Kidney tubule cell (primary cell): ENCODE measurements at places on chromosomes 5 and 9.

- DNase-seq: peak; percentile 98
Measured at GRCh38 chr5:94021246-94021645, 279.8 kb upstream of the POU5F2 start.

DNA sequence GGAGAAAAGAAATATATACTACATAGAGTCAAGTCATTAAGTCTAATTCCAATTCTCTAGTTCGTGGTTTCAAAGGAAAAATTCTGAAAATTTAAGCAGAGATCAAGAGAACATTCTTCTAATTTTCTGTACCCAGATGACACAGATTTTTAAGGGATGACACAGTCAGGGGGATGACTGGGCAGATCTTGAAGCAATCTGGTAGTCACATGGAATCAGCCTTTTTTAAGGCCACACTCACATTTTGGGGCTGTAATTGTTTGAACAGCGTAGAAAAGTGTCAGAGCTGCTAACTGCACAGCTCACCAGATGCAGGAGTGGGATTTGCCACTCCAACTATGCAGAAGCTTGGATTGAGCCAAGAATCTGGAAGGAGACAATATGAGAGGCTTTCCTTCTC lies 20.4 kb downstream of the PDE4D start:
- peak; percentile 70 for DNase-seq

DNA sequence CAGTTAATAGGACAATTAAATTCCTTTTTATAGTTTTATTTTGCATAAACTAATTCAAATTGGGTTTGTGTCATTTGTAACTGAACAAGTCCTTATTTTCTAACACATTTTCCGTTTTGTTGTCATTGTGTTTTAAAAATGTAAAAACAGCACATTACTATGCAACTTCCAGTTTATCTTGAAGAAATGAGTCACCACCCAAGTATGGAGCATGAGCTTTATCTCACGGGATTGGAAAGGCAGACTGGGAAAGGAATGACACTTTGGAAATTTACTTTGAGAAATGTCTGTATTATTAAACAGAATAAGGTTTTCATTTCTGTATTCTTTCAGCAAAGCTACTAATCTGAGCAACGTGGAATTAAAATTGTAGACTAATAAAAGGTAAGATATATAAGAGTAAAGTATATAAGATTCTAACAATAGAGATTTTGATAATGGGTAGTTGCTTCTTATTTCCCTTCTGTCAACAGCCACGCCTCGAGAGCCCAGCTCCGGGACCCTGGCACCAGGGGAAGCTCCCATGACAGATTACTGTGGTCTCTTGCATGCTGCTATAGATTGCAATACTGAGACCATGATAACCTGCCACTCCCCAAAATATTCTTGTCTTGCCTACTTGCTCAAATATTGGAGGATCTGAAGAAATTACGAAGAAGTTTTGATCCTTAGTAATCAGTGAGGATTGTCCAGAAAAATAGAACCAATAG lies 433.1 kb downstream of the CHSY3 start:
- peak; percentile 48 for DNase-seq

DNA sequence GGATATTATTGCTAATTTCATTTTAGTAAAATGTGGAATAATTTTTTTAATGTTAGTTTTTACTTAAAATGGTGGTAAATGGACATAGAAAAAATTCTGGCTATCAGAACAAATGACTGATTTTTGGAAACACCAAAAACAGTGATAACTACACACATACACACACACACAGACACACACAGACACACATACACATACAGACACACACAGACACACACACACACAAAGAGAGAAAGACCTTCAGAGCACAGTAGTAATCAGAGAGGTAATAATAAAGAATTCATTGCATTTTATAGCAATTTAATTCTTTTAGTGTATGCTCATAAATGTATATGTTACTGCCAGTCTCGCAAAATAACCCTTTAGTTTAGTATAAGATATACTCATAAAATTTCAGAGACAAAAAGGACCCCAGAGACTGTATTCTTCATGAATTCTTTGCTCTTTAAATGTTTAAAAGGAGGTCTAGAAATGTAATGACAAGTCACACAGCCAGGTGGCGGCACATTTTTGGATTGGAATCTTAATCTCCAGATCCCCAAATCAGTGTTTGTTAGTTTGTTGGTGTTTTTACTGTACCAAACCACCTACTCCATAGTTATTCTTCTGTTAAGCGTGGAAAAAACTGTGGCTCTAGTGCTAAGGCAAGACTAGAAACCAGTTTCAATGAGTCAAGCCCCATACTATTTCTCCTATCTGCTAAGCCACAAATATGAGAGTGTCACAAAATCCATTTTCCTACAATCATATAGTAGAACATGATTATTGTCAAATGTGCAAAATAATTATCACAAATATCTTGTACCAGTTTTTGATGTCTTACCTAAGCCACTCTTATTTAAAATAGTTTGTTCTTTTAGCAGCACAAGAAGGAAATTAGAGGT lies 109.9 kb downstream of the EDIL3 start:
- DNase-seq: peak; percentile 33

GRCh38 chr5:62596096-62596495 lies 17.5 kb downstream of the LRRC70 start:
- DNase-seq: no peak

DNA sequence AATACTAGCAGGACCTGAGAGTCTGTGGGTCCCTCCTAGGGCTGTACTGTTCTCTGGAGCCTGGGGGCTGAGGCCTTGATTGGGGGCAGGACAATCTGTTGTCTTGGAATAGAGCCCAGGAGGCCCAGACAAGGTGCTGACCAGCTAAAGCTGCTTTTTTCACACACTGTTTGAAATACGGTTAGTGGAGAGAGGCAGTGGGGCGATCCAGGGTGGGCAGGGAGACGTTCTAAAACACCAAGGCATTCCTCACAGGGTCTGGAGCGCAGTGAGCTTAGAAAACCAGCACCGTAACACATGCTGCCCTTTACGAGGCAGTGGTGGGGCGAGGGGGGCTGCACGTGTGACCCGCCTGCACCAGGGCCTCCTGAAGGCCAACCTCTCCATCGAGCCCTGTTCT lies 55.1 kb downstream of the EHMT1 start:
- DNase-seq: no peak

GRCh38 chr9:109239240-109239639 lies 72.2 kb upstream of the FRRS1L start:
- no peak for DNase-seq

GRCh38 chr9:20321423-20322082 lies 300.7 kb downstream of the MLLT3 start:
- DNase-seq: peak; percentile 12

DNA sequence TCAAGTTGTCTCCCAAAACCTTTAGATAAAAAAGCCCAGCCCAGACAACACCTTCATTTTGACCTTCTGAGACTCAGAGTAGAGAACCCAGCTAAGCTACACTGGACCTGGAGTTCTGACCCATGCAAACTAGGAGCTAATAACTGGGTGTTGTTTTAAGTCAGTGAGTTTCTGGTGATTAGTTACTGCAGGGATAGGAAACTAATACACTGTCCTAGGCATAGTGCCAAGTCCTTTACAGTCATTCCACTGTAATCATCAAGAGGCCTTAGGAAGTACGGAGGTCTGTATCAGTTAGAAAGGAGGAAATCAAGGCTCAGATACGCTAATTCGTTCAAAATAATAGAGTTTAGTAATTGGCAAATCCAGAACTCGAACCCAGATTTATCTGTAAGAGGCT lies 197.9 kb downstream of the KCTD16 start:
- DNase-seq: peak; percentile 71

- no peak for DNase-seq
Measured at GRCh38 chr5:129748913-129749880, 1.3 kb downstream of the MINAR2 start.

DNA sequence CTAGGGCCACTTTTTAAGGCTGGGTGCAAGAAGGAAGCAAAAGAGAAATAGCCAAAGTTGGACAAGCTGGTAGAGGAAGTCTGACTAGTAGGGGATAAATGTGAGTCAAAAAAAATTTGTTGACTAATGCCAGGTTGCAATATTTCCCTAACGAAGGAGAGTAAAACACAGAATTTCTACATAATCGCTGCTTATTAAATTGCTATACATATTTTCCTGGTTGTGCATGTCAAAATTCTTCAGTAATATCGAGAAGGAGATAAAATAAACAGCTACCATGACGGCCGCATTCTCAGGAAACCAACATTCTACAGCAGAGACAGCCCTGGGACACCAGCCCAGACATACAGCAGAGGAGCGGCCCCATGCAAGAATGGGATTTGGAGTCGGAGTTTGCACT lies 148.3 kb downstream of the ESM1 start:
- DNase-seq: no peak

DNA sequence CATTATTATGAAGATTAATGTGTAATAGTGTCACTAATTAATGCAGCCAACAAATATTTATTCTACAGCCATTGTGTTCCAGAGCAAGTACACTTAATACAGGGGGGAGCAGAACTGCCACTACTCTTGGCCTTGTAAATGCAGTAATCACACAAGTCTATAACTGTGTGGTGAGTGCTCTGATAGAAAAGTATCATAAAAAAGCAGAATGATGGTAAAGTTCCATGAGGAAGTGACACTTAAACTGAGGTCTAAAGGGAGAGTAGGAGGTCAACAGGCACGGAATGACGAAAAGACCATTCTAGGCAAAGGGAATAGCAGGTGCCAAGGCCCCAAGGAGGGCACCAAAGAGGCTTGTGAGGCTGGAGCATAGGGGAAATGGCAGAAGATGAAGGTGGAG lies 142.9 kb downstream of the OSTF1 start:
- no peak for DNase-seq
